Dermis microvascular lymphatic vessel endothelial cell (primary cell): ENCODE measurements at places on chromosomes 5 and 9. TPM values are rescaled to one million over a fixed set of nuclear protein-coding genes. Genes with fewer than 3 reads are reported as not detected.

Gene SLC6A18
- not detected in 2 replicates for total RNA-seq

Gene GABRB2
- not detected in 2 replicates for total RNA-seq

Gene PCDHB5
- 0.51 and 1.4 TPM in 2 replicates for total RNA-seq

Gene ST6GALNAC6
- 23.4 and 35.7 TPM in 2 replicates for total RNA-seq

Gene SERINC5
- 14.0 and 26.8 TPM in 2 replicates for total RNA-seq
